CD4-positive, alpha-beta T cell treated with Interleukin-6 for 4 hours (primary cell): ENCODE measurements at places on chromosomes 1 and 21.

DNA sequence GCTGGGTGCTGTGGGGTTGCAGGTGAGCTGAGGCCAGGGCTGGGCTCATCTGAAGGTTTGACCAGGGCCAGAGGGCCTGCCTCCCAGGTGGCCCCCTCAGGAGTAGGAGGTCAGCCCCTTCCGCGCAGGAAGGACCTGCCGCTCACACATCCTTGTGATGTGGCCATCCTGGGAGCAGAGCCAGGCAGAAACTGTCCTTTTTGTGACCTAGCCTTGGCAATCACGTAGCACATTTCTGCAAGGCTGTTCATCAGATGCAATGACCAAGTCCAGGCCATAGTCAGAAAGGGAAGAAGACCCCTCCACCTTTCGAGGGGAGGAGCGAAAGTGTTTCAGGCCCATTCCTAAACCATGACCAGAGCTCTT, 55.5 kb upstream of the TRAPPC10 start:
- no peak for DNase-seq

GRCh38 chr1:61004262-61005003, 77.9 kb upstream of the NFIA start:
- no peak for DNase-seq

DNA sequence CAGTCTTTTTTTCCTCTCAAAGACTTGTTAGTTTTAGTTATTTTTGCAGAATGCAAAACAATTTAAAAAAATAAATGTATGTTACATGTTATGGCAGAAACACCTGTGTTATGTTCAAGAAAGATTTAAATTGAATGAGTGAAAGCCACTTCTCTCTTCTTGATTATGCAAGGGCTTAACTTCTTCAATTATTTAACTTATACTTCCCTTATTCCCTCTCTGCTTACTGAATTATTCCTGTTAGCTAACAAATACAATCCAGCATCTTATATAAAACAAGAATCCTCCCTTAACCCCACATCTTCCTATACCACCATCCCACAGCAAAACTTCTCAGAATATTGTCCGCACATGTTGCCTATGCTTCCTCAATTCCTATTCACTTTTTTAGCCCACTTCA, 10.7 kb upstream of the FCER1A start:
- DNase-seq: no peak

DNA sequence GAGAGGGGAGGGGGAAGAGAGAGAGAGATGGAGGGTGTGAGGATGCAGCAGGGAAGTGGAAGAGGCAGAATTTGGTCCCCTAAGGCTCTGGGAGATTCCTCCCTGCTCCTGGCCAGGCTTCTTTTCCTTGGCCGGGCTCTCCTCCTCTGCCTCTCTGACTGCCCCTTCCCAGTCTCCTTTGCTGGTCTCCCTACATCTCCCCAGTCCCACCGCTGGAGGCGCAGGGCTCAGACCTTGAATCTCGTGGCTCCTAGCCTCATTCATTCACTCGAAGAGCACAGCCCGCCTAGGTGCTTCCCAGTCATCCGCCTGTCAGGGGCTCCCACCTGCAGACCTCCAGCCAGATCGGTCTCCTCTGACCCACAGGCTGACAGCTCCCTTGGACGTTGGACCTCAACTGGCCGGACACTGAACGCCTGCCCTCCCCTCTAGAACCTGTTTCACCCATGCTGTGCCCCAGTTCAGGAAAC, 76.5 kb downstream of the VWA5B1 start:
- no peak for DNase-seq

- no peak for DNase-seq
Measured at GRCh38 chr1:59885160-59885832, 41.3 kb downstream of the CYP2J2 start.

- no peak for DNase-seq
Measured at GRCh38 chr1:151406176-151406575, 6.8 kb downstream of the PSMB4 start.
